ENCODE measurements at places on chromosomes 5 and 9.

GRCh38 chr9:366620-367019, 152.0 kb downstream of the DOCK8 start:
- no peak for DNase-seq

- no peak for DNase-seq
Observed at GRCh38 chr5:149310947-149311658, 34.2 kb upstream of the GRPEL2 start.

GRCh38 chr5:103452089-103452488, 110.5 kb downstream of the NUDT12 start:
- no peak for DNase-seq

DNA sequence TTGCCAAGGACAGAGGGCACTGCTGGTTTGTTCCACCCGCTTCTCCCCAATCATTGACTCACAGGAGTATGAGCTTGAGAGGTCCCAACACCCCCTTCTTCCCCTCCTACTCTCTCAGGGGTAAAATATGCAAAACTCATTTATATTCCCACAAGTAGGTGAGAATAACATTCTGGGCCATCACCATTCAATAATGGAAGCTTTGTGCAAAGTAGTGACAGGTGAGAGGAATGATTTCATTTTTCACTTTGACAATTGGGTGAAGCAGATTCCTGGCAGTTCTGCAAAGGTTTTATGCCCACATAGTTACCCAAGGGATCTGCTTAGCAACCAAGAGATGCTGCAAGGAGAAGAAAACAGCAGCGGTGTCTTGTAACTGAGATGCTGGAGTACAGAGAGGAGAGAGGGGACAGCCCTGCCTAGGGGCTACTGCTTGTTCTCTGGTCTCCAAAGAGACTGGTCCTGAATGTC, 137.6 kb downstream of the CMYA5 start:
- no peak for DNase-seq

DNA sequence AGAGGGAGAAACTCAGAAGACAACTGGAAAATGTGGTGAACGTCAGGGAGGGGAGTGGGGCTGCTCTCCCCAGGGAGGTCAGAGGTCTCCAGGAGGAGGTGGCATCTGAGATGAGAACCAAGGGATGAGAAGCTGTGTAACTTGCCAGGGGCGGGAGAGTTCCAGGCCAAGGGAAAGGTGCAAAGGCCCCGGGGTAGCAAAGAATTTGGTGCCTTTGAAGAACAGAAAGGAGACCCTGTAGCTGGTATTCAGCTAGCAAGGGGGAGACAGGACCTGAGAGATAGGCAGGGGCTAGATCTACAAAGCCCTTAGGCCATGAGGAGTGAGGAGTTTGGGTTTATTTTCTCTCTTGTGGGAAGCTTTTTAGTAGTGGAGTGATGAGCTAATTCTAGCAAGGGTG, 3.3 kb downstream of the DNM1 start:
- no peak for DNase-seq

DNA sequence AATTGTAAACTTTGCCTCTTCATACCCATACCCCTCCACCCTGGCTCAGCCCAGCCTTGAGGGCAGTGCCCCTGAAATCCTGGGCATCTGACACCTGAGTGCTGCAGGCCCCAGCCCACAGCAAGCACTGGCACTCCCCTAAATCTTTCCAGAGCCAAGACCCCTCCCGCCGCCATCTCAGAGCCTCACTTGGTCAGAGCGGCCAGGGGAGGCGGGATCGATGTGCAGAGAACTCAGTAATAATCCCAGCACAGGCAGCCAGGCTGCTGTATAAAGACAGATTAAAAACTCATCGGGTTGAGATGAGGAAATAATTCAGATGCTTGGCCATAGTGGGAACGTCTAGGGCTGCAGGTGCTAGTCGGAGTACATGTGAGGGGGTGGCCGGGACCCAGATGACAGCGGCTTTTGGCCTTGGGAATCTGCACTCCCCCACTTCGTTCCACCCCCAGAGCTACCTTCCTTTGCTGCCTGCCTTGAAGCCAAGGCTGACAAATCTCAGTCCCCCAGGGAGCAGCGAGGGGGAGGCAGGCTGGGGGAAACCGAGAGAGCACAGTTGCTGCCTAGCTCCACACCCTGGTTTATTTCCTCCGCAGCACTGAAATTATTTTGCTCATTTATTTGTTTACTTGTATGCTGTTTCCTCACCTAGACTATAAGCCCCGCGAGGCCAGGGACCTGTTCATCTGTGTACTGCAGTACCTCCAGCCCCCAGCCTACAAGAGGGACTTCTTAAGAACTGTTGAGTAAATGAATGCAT, 19.5 kb upstream of the ARAP3 start:
- DNase-seq: no peak

DNA sequence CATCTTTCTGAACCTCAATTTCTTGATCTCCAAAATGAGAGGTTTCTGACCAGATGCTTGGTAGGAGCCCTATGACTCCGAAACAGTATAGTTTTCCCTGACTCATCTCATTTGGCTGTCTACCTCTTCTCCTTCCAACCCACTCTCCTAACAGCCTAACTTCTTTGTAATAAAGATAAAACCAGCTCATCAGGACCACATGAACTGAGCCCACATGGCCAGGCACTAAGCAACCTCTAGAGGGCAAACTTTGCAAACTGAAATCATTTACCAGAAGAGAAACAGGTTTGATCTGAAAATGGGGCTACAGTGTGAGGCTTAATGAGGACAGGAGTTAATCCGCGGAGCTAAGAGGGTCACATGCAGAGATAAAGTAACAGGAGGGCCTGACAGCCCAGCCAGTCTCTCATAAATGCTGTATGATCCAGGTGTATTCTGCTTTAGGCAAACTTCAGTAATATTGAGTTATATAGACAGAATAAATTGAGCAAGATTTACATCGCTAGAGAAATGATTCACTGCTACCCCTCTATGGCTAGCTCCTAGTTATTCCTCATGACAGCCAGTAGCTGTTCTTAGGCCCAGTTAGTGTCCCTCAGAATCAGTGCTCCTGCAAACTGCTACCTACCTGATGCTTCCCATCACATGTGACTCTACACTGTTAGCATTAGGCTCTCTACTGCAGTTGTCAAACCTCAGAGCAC, 64.6 kb downstream of the ABCA1 start:
- peak; percentile 82 for DNase-seq

DNA sequence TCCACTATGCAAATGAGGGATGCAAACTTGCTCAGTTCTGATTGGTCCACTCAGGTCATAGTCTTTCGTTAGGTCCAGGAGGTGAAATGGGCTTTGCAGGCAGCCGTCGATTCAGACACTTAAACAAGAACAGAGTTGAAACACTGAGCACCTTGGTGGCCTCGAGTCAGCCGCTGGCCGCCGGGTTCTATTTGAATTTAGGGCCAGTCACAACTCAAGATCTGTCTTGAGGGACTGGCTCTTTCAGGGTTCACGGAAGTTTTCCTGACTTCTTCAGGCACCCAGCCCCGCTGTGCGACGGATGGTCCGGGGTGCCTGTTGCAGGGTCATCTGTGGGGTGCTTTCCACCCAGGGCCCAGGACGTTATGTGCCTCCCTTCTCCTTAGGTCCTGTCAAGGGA, 412.8 kb upstream of the IRX4 start:
- no peak for DNase-seq

GRCh38 chr9:131478421-131478868, 24.3 kb upstream of the POMT1 start:
- no peak for DNase-seq

DNA sequence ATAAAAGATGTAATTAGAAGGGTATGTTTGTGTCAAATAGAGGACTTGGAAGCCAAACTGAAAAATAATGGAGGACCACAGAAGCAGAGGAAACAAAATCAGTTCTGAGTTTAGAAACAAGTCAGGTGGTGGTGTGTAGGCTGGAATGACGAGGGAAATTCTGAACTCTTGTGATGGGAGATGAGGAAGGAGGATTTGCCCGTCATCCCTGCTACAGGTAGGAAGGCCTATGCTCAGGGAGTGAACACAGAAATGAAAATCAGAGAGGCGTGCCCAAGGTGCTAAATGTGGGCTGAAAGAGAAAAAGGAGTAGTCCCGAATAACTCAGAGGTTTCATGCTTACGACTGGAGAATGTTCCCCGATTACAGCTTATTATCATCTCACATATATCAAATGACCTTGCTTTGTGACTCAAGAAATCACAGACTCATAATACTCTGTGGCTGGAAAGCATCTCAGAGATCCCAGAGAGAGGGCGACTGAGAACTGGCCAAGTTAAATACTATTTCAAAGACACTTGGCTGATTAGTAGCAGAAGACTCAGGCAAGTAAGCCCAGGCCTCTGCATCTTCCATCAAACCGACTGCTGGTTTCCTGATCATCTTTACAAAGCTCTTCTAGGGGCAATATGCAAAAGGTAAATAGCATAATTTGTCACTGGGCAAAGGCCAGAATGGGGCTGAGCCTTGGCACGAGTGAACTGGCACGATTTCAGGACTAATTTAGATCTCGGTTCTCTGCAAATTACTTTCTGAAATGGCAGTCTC, 126.0 kb downstream of the SUSD1 start:
- no peak for DNase-seq

- no peak for DNase-seq
Observed at GRCh38 chr5:14767735-14768507, 103.4 kb downstream of the OTULIN start.

DNA sequence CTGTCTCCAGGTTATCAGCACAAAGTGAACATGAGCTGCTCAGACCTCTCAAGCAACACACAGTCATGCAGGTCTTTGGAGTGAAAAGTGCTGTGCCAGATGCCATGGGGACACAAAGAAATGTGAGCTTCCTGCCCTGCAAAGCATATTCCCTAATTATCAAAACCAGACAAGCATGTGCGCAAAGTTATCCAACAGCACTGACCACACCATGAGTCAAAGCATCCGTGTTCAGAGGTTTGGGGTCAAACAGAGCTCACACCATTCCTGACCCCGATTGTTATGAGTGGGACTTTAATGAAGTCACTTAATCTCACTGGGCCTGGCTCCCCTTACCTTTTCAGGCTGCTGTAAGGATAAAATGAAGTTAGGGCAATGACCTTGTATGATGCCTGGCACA, 138.5 kb downstream of the SLIT3 start:
- DNase-seq: no peak

DNA sequence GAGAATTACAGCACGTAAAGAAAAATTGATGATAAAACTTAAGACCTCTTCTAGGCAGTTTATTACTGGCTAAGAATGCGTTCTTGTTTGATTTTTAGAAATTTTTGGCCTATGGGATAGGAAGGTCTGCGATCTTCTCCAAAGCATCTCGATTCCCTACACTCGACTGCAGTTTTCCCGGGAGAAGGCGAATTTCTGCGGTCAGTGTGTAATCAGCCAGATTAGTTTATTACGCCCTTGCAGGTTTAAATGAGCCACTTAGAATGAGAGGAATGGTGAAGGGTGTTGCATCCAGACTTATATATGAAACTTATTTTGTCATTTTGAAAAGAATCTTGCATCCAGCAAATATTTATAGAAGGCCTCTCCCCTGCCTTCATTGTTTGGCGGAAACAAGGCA, 1.2 kb downstream of the MTAP start:
- no peak for DNase-seq

DNA sequence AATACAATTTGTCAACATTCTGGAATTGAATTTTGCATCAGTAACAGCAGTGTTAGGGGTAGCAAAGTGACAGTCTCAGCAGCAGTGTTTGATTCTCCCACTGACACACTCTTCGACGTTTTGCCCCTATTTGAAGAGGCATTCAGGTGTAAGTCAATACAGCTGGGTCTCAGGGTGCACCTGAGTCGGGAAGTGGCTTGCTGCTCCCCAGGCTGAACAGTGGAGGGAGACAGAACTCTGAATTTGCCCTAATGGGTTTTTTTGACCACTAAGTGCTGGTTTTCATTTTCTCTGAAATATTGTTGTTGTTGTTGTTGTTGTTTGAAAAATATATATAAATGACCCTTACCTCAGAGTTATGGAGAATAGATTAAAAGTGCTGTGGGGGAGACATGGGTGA, 223.2 kb downstream of the TLR4 start:
- DNase-seq: no peak

DNA sequence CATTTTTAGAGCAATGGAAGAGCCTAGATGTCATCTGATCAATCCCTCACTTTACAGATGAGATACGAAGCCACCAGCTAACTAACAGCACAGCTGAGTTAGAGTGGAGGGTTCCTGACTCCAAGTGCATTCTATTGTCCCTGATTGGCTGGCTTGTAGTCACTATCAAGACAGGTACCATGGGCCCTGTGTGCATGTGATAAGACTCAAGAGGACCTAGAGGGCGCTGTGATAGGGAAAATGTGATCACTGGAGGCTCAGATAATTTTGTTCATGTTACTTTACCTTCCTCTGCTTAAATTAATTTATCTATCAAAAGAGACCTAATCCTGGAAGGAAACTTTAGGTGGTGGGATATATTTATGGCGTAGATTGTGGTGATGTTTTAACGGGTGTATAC, 19.5 kb upstream of the SNAPC3 start:
- no peak for DNase-seq

GRCh38 chr5:102545175-102545574, 46.4 kb upstream of the SLCO6A1 start:
- no peak for DNase-seq

GRCh38 chr5:27706832-27707231, 668.4 kb upstream of the CDH9 start:
- DNase-seq: no peak

- DNase-seq: no peak
Observed at GRCh38 chr5:116360008-116360853, 214.4 kb downstream of the SEMA6A start.

GRCh38 chr5:41067714-41068568, 3.2 kb downstream of the MROH2B start:
- no peak for DNase-seq

DNA sequence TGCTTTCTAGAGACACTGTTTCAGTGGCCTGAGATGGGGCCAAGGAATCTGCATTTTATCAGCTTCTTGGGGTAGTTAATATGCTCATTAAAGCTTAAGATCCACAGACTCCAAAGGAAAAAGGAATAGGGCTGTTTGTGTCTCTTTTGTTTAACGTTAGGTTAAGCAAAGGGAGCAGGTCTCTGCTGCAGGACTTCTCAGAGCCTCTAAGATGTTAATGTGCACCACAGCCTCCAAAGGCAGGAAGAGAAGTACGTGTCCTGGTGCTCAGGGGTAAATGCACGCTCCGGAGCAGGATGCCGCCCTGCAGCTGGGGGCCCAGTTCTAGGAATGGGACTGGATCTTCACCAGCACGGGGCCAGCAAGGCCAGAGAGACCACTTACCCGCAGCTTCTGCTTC, 19.6 kb downstream of the SPARC start:
- DNase-seq: no peak

DNA sequence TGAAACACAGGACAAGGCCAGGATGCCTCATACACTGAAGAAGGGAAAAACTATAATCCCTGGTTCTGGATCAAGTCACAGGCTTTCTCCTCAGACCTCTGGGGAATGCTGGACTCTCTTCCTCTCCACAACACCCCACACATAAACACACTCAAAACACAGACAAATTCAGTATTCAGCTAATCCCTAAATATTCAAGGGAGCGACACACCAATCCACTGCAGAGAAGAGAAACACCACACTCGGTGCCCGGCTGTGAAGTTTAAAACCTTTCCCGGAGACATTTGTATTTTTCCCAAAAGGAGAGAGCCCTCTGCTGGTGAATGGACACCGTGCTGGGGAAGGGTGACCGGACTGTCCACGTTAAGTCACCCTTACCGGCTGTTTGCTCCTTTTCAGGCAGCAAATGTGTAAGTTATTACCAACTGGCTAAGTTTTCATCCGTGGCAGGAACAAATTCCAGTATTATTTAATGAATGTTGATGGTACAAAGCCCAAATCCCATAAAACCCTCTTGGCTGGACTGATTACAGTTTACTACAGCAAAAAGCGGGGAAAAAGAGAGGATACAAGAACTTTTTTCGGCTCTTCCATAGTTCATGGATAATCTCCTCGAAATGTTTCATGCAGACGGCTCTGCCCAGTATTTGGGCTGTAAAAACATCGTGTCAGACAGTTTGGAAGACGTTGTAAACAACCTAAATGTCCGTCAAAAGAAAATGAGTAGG, 130.9 kb upstream of the SLC30A5 start:
- DNase-seq: peak; percentile 59
